Common myeloid progenitor, CD34-positive (primary cell): ENCODE measurements at places on chromosomes 1 and 21.

GRCh38 chr1:67346982-67347381 lies 39.3 kb downstream of the IL12RB2 start:
- no peak for DNase-seq

DNA sequence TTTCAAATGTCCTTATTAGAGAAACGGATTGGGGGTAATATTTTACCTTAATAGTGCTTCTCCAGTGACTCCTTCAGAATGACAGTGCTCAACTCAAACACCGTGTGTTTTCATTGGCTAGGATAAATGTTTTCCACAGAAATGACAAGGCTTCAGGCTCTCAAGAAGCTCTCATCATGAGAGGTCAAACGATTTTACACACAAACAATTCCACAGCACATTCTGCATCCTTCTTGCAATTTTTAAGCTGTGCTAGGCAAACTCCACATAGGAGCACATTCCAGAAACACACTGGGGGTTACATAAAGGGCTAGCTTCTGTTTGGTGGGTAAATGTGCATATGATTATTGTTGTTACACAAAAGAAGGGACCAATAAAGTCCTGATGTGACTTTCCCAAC lies 75.5 kb upstream of the IPO9 start:
- DNase-seq = no peak

GRCh38 chr1:199751506-199751905 lies 276.0 kb upstream of the NR5A2 start:
- no peak for DNase-seq

DNA sequence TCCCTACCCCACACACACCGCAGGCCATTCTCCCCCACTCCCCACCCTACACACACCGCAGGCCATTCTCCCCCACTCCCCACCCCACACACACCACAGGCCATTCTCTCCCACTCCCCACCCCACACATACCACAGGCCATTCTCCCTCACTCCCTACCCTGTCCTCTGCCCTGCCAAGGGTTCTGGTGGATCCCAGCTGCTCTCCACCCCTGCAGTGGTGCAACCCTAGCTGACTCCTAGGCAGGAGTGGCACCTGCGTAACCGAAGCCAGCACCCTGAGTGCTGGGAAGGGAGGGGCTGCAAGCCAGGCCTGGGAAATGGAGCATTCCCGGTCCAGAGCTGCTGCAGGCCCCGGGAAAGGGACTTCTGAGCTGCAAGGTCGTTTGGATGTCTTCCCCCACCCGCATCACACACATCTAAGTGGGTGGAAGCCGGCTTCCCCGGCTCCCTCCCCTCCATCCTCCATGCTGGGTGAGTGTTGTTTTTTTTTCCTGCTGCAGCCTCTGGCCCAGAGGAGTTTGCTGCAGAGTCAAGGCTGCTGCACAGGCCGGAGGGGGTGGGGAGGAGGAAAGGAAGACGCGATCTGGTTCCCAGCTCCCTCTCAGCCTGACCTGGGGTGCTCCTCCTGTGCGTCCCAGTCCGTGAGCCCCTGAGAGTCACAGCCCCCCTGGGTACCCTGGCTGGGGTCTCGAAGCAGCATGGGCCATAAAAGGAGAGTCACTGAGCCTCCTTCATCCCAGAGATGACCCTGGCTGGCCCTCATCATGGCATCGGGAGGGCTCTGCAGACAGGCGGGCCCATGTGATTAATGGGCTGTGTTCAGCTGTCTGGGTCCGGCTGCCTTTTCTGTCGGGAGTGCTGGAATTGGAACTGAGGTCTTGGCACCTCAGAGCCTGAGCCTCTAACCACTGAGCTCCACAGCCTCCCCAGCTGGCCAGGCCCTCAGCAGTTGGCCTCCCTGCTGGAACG lies 16.1 kb downstream of the H6PD start:
- DNase-seq = no peak

GRCh38 chr21:42637267-42638041 lies 16.0 kb upstream of the PDE9A start:
- DNase-seq = no peak

GRCh38 chr1:67732750-67733151 lies 47.8 kb downstream of the GADD45A start:
- peak; percentile 52 for DNase-seq

DNA sequence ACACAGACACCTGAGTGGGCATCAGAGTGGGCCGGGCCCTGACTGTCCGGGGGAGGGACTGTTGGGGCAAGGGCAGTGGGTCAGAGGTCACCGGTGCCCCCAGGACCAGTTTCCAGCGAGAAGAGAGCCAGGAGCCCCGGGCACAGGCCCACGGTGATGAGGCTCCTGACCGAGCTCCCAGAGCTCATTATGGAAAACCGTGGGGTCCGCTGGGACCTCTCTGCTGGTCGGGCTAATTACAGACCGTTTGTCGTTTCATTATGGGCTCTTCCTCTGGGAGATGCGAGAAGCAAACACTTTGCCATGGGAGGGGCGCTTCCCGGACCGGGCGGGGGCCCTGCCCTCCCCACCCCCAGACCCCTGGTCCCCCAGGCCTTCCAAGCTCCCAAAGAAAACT lies 12.0 kb upstream of the TTLL10 start:
- no peak for DNase-seq

GRCh38 chr21:42135386-42136052 lies 64.4 kb downstream of the UMODL1 start:
- DNase-seq = no peak

GRCh38 chr1:6359216-6360116 lies 34.1 kb downstream of the ACOT7 start:
- DNase-seq = peak; percentile 77

GRCh38 chr1:34360574-34360973 lies 183.9 kb downstream of the C1orf94 start:
- DNase-seq = no peak

- no peak for DNase-seq
These were observed 66.0 kb upstream of the CLDN14 start for GRCh38 chr21:36545776-36546511.

- no peak for DNase-seq
These were observed 33.7 kb upstream of the FBXO28 start for GRCh38 chr1:224080115-224080774.

DNA sequence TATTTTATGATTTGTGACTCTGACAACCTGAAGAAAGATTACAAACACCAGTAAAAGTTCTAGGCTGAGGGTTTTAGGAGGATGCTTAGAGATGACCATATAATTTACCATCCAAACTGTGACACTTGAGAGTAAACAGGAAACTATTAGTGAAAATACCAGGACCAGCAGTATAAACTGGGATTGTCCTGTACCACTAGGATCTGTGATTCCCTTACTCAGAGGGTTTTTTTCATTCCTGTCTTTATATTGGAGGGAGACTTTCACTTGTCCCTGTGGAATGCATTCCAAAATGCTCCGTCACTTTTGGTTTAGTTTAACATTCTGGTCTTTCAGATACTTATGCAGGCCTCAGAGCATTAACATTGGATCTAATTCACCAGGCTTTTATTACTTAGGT lies 482.9 kb downstream of the PTBP2 start:
- DNase-seq = no peak

- no peak for DNase-seq
These were observed 13.2 kb upstream of the SLC2A1 start for GRCh38 chr1:42971841-42972291.

DNA sequence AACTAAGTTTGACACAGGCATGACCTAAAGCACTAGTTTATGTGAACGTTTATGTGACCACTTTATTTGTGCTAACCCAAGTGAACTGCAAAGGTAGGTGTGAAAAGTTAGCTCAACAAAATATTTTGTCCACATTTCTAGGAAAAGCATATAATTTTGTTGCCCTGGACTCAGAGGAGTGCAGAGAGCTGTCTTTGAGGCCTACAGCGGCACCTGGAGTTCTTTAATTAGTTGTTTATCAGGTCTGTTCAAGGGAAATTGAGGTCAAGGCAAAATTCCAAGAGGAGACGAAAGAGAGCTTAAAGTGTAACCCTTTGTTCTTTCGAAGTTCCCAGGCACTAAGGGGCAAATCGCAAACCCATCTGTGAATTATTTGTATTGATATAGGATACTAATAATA lies 1.3 kb downstream of the GIPC2 start:
- DNase-seq = peak; percentile 22

GRCh38 chr1:160548960-160549664 lies 26.1 kb upstream of the SLAMF6 start:
- no peak for DNase-seq

DNA sequence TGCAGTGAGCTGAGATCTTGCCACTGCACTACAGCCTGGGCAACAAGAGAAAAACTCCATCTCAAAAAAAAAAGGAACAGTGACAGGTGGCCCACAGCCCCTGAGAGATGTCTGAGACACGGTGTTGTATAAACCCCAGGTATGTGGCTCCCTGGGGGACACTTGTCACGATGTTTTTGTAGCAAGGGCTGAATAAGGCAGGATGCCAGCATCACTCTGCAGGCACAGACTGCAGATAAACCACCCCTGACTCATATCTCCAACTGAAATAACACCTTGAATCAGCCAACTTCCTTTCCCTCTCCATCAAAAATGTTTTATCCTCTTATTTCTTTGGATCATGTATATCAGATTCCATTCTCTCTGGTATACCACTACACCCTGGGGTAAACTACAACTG lies 52.5 kb downstream of the NMNAT2 start:
- no peak for DNase-seq

DNA sequence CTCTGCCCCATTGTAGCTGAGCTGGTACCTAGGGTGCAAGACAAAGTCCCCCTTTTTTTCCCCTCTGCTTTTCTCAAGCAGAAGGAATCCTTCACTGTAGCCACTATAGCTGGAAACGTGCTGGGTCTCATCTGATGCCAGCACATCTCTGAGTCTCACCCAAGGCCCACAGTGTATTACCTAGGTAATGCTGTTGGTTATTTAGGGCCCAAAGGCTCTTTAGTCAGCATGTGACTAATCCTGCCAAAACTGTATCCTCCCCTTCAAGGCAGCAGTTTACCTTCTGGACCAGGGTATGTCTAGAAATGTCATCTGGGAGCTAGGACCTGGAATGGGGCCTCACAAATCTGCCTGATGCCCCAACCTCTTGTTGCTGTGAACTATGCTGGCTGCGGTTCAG lies 423.4 kb downstream of the NUF2 start:
- DNase-seq = no peak

- DNase-seq = no peak
These were observed 14.4 kb downstream of the PCP4 start for GRCh38 chr21:39881661-39882060.
